ENCODE measurements at places on chromosomes 13 and 19.
A peak's percentile ranks its signal among the peaks of the same experiment; 100 is the strongest.

- no peak for DNase-seq
Observed at GRCh38 chr13:110138700-110139036, 168.3 kb downstream of the COL4A1 start.

GRCh38 chr13:93233997-93234416 lies 7.4 kb downstream of the GPC6 start:
- DNase-seq = no peak

DNA sequence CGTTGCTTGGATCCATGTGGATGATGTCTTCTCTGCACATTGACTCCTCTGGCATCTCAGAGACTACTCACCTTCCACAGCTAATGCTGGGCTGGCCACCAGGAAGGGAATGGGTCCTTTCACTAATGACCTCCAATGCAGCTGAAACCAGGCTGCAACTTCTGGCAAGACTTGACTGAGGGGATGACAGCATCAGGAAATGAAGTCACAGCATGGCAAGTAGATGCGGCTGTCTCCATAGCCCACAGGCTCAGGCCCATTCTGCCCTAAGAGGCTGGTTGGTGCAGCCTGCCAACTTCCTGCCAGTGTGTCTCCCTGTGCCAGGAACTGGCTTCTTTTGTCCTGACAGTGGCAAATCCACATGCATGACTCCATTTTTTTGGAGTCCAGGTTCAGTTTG lies 467.3 kb downstream of the TSHZ3 start:
- no peak for DNase-seq

DNA sequence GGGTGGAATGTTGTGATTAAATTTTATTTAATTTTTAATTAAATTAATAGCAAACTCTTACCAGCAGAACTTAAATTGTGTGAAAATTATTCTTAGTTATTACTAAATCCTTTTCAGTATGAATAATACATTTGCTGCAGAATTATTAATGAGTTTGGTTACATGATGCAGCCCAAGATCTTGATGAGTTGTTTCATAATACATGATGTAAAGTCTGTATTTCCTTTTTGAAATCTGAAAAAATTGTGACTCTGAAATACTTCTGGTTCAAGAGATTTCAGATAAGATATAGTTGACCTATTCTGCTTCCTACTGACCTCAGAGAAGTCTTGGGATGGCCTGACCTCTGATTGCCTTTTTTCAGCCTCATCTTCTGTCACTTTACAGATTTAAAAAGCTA lies 11.1 kb downstream of the SAE1 start:
- no peak for DNase-seq

DNA sequence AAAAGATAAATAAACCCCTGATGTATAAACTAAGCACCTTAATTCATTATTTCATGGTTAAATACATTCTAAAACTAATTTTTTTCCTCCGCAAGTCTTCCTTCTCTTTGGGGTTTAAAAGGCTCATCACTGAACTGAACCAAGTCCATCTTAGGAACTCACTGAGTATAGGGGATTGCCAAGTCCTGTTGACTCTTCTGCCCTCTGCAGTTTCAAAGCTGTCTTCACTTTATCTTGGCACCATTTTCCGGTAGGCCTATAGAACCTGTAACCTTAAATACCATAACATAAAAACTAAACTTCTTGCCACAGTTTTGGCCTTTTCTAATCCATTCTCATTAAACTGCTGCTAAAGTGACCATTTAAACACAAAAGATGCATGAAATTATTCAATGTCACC lies 66.5 kb upstream of the USPL1 start:
- peak; percentile 38 for DNase-seq

- no peak for DNase-seq
Observed at GRCh38 chr13:112145551-112146360, 78.8 kb downstream of the SOX1 start.

- no peak for DNase-seq
Observed at GRCh38 chr19:50155520-50156109, 7.5 kb downstream of the IZUMO2 start.

DNA sequence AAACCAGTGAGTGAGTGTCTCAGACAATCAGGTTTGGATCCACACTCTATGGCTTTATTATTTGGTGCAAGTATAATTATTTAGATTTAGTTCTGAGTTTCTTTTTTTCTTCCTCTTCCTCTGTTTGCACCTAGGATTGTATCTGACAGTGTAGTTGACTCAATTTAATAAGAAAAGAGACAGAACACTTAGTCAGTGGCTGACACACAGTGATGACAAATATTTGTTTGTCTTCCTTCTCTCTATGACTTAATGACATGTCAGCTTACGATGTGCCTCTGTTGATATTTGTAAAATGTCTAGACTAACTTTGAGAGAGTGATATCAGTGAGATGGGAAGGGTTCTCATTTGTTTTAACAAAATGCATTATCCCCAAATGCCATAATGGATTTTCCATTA lies 129.5 kb upstream of the SLC10A2 start:
- DNase-seq = no peak

DNA sequence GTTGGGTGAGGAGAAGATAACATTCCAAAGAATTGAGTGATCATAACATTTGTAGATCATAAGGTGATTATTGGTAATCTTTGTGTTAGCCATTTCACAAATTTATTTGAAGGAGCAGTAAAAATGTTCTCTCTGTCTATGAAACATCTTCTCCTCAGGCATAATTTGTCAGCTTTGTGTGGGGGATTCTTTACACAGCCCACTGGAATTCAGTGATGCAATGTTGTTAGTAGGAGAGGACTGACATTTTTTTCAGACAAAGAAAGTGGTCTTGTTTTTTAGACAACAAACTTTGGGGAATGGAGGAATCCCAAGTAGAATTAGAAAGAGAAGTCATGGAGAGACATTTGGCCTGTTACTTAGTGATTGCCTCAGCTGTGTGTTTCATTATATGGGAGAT lies 100.3 kb downstream of the ITGBL1 start:
- DNase-seq = no peak

- DNase-seq = no peak
Observed at GRCh38 chr13:48567515-48568369, 34.9 kb upstream of the RCBTB2 start.

DNA sequence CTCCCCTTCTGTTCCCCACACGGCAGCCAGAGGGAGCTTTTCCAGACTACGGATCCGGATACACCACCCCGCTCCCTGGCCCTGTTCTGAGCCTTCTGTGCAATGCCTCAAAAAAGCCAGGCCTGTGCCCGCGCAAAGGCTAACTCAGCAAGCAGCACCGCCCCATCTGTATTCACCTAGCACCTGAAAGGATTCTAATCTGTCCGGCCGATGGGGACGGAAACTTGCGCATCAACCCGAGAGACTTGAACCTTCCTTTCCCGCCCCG lies 589 bp downstream of the ZBTB45 start:
- peak; percentile 53 for DNase-seq

DNA sequence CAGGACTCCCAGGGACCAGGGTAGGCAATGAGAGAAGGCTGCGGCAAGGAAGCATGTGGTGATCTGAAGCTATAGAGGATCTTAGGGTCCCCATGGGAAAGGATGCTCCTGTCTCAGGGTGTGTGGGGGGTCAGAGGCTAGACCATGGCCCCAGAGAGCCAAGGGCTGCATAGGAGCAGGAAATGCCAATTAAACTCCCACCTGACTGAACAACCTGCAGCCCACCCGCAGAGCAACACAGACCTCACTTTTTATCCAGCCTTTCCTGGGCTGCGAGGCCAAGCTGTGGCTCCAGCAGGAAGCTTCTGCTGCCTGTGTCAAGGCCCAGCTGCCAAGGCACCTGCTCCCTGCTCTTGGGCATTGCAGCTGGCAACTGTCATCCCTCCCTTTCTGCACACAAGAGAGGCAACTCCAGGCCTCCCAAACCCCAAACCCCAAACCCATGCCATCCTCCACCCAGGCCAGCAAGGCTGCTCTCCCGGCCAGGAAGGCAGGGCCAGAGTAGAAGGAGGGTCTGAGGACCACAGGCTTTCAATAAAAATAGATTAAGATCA lies 290.1 kb downstream of the FOXO1 start:
- DNase-seq = no peak

GRCh38 chr13:112693831-112694497 lies 4.1 kb downstream of the ATP11A start:
- DNase-seq = no peak

DNA sequence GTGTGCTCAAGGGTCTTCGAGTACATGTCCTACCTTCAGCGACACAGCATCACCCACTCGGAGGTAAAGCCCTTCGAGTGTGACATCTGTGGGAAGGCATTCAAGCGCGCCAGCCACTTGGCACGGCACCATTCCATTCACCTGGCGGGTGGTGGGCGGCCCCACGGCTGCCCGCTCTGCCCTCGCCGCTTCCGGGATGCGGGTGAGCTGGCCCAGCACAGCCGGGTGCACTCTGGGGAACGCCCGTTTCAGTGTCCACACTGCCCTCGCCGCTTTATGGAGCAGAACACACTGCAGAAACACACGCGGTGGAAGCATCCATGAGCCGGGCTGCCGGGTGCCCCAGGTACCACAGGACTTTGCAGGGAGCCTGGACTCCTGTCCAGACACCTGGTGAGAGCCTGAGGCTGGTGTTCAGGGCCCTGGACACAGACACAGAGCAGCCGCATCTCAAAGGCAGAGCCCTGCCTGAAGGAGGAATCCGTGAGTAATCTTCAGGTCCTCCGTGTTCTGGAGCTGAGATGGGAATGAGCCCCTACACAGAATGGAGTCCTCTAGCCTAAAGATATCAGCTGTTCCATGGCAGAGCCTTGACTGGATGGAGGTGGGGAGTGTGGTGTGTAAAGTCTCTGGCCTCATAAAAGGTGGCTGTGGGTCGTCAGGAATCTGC lies 1.5 kb downstream of the ZNF581 start:
- no peak for DNase-seq

GRCh38 chr13:94176561-94176960 lies 302.9 kb downstream of the DCT start:
- no peak for DNase-seq

- no peak for DNase-seq
Observed at GRCh38 chr19:17536955-17537354, 18.5 kb upstream of the COLGALT1 start.

DNA sequence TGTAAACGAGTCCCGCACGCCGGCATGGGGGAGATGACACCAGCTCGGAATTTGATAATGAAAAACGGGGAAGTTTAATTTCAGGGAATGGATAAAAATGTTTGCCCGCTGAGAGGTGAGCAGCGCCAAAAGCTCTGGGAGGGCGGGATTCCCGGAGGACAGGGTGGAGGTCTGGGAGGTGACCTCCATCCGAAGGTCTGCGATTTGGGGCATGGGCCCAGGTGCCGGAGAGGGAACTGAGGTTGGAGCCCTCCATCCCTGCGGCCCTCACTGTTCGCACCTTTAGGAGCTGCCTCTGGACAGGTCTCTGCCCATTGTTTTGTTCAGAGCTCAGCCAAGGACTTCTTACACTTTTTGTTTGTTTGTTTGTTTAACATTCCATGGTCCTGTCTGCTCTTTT lies 129.8 kb downstream of the URI1 start:
- no peak for DNase-seq

DNA sequence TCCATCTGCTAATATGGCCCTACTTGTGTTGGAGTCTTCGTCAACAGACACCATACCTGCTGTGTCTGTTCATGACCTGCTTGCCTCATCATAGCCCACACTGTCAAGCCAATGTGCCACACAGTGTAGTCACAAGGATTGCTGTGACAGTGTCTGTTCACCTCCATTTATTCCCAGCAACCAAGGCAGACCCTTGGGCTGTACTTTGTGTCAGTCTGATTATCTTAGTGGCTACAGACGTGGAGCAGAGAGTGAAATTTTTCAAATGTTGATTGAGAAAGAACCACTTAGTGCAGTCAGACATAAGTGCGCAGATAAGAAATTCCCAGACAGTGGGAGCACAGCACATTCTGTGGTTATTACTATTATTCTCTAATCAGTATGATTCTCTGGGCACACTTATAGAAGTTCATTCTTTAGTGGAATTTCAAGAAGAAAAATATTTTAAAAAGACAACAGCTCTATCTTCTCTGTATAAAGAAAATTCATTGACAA lies 184.6 kb downstream of the GPC6 start:
- no peak for DNase-seq

DNA sequence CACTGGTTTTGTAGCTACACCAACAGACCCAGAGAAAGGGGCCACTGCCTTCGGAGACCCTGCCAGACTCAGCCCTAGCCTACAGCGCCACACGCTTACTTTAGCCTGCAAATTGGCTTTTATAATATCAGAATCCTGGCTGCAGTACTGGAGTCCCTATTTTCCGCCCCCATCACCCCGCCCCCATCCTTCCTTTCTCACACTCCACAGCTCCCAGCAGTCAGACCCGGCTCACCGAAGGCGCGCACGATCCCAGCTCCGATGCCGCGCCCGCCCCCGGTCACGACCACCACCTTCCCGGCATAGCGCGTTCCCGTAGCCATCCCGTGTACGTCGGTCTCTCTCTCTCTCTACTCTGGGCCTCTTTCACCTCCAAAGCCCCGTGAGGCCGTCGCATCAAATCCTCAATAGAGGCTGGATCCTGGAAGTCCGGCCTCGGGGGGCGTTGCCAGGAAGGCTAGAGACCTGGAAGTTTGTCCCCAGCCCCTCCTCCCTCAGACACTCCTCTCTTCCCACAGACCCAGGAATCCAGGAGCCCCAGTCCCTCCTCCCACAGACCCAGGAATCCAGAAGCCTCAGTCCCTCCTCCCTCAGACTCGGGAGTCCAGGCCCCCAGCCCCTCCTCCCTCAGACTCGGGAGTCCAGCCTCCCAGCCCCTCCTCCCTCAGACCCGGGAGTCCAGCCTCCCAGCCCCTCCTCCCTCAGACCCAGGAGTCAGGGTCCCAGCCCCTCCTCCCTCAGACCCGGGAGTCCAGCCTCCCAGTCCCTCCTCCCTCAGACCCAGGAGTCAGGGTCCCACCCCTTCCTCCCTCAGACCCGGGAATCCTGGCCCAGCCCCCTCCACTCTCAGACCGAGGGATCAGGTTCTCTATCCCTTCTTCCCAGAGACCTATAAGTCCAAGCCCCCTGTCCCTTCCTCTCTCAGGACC lies at the start of gene HSD17B14:
TSS of gene HSD17B14 (minus strand) at position 403 of the 929 bp plus-strand sequence. CDS start at position 323, 80 bp downstream.
- DNase-seq = no peak

GRCh38 chr19:17471410-17472125 lies 1.2 kb downstream of the SLC27A1 start:
- no peak for DNase-seq

DNA sequence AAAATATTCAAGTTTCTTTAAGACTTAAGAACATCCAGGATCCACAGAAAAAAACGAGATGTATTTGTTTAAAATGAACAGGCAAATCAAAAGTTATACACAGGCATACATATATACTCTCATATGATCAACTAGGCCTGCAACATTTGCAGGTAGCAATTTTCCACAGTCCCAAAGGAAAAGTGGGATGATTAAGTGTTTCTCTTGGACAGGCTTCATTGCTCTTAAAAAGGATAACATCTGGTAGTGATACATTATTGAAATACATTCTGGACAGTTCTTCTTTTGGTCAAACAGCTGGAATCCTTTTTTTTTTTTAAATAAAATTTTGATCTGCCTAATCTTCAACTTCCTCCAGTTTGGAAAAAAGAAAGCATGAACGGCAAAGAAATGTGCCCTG lies 114.8 kb upstream of the TDRD3 start:
- DNase-seq = no peak

GRCh38 chr19:30558793-30559192 lies 186.6 kb downstream of the ZNF536 start:
- no peak for DNase-seq

DNA sequence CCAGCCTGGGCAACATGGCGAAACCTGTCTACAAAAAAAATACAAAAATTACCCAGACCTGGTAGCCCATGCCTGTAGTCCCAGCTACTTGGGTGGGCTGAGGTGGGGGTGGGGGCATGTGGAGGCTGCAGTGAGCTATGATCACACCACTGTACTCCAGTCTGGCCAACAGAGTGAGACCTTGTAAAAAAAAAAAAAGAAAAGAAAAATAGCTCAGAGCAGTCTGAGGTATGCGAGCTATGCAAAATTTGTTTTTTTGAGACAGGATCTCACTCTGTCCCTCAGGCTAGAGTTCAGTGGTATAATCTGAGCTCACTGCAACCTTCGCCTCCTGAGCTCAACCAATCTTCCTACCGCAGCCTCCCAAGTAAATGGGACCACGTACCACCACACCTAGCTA lies 7.1 kb upstream of the TOMM40 start:
- no peak for DNase-seq
